ENCODE measurements at places on chromosomes 12 and 14. TPM values are rescaled to one million over a fixed set of nuclear protein-coding genes. Genes with fewer than 3 reads are reported as not detected.

RPGRIP1 gene
- 0.20 TPM for total RNA-seq

RTN1 gene
- not detected for total RNA-seq

GPR84 gene
- total RNA-seq = not detected

RNASE3 gene
- not detected for total RNA-seq

RPS6KL1 gene
- total RNA-seq = 0.80 TPM

IQSEC3 gene
- total RNA-seq = not detected
